CD4-positive, alpha-beta T cell treated with Interleukin-2 at 100 ng/mL for 4 hours (primary cell): ENCODE measurements at places on chromosomes 13 and 19.

- no peak for DNase-seq
These were observed 1167.6 kb upstream of the ATXN8OS start for GRCh38 chr13:68940049-68940448.

GRCh38 chr13:35711909-35712308, 235.4 kb upstream of the MAB21L1 start:
- DNase-seq = no peak

DNA sequence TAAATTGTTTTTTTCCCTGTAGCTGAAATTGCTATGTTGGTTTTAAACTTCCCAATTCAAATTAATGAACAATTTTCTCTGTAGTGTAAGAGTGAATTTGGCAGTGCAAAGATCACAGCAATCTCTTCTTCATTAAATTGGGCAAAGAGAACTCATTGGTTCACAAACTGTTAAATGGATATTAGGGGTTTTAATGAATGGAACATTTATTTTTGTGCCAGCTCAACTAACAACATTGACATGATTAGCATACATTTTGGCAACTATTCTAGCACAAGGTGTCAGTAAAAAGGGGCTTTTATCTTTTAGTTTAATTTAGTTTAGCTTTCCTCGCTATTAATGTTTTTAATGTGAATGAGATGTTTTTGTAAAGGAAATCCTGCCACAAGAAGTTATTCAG, 7.1 kb downstream of the PCDH20 start:
- DNase-seq = no peak

DNA sequence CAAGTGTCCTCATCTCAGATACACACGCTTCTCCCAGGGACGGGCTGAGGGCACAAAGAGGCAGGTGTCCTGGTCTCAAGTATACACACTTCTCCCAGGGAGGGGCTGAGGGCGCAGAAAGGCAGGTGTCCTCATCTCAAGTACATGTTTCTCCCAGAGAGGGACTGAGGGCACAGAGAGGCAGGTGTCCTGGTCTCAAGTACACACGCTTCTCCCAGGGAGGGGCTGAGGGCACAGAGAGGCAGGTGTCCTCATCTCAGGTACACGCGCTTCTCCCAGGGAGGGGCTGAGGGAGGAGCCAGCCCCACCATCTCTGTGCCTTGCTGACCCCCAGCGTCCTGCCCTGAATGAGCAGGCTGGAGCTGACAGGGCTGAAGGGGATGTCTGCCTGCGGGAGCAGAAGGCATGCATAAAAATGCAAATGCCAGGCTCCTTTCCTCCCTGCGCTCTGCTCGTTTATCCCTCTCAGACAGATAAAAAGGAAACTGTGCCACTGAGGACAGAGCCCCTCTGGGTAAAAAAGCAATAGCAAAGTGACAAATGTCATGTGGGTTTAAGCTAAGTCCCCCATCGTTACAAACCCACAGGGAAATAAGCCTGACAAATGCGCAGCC, 96.1 kb upstream of the UQCRFS1 start:
- no peak for DNase-seq

DNA sequence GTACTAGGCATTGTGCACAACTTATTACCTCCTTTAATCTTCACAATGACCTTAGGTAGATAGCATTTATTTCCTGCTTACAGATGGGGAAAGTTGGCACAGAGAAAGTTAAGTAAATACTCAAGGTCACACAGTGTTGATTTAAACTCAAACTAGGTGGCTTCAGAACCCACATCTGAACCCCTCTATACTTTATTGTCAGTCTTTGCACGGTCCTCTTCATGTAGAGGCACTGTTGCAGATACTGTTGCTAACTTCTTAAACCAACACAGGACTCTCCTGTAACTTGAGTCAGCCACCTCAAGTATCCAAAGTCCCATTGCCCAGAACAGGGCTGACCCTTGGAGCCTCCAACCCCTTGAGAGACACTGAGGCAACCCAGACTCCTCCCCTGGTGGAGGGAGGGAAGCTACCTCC, 48.8 kb downstream of the FRY start:
- DNase-seq = no peak
